ENCODE measurements at places on chromosomes 2 and 18.

GRCh38 chr2:44777537-44777936 lies 164.0 kb upstream of the SIX3 start:
- no peak for DNase-seq

GRCh38 chr18:43882358-43883055 lies 605.2 kb upstream of the SYT4 start:
- DNase-seq: no peak

- no peak for DNase-seq
Measured at GRCh38 chr2:12950957-12951656, 234.4 kb downstream of the TRIB2 start.

DNA sequence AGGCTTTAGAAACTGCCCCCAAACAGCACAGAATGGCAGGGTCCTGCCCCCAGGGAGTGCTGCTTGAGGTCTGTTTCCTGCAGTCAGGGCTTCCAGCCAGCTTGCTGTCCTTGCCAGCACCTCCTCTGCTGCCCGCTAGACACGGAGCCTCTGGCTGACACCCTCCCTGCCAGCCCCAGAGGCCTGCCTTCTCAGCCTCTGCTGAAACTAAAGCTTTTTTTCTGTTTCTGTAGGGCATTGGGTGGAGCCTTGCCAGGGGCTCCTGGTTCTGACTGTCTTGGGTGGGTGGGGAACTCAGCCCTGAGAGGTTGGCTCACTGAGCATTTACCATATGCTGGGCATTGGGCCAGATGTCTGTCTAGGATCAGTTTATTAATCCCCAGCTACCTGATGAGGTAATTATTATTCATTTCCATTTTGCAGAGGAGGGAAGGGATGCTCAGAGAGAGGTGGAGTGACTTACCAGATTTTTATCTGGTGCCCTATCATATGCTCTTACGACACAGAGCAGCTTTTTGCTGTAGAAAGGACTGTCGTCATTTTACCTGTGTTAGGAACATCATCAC lies 35.4 kb downstream of the INPP4A start:
- peak; percentile 48 for DNase-seq

- DNase-seq: peak; percentile 57
Measured at GRCh38 chr2:63050334-63051041, at the start of gene OTX1. TSS of gene OTX1 (plus strand) at chr2:63050830. CDS start at chr2:63052991, 2,161 bp downstream.

DNA sequence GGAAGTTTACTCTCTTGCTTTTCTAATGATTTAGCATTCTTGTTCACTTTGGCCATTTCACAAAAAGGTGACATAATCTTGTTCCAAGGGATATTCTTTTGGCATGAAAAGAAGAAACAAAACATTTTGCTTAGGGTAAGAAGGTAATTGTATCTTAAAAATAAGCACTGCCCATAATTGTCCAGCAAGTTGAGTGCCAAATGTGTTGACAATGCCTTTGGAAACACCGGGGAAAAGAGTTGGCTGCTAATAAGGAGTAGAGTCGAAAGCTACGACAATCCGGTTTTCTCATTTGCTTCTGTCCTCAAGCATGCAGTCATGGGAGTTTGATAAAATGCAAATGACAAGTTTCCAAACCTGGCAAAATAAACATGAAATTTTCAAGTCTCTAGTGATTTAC lies 27.3 kb downstream of the ITGAV start:
- no peak for DNase-seq

GRCh38 chr2:164981217-164981990 lies 26.1 kb upstream of the SLC38A11 start:
- DNase-seq: no peak

DNA sequence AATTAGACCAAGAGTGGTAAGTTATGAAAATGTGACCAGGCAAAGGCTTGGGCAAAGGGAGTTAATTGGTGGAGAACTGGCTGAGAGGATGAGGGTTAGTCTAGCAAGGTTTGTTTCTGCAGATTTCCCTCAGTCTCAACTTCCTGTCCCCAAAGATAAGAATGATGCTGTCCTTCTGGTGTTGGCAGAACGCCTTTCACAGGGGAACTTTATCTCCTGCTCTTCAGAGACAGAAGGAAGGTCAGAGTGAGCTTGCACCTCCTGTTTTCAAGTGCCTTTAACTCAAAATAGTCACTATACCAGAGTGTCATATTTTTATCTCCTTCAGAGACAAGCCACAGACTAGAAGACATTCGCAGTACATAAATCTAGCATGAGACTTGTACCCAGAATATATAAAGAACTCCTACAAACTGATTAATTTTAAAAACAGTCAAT lies 95.7 kb downstream of the TEX51 start:
- DNase-seq: no peak

GRCh38 chr2:23243073-23243659 lies 141.8 kb upstream of the KLHL29 start:
- no peak for DNase-seq

DNA sequence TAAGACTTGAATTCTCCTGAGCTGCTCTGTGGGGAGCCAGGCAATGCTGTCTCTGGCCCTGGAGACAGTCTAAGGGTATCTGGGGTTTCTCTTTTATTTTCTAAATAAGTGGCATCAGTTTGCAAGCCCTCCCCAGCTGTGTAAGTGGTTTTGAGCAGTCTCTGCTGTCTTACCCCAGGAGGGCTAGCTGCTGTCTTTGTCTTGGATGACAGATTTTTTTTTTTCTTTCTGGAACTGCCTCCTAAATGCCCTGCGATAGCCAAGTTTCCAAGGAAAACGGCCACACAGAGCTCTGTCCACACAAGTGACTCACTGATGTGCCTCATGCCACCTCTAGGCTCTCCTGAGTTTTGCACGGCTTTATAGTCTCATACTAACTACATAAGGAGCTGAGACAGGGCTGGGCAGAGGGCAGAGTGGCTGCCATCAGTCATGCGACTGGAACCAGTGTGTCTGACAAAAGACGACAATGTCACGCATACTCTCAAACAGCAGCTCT lies 37.2 kb upstream of the THOC1 start:
- DNase-seq: no peak

- no peak for DNase-seq
Measured at GRCh38 chr2:160326786-160327185, 126.7 kb upstream of the ITGB6 start.

DNA sequence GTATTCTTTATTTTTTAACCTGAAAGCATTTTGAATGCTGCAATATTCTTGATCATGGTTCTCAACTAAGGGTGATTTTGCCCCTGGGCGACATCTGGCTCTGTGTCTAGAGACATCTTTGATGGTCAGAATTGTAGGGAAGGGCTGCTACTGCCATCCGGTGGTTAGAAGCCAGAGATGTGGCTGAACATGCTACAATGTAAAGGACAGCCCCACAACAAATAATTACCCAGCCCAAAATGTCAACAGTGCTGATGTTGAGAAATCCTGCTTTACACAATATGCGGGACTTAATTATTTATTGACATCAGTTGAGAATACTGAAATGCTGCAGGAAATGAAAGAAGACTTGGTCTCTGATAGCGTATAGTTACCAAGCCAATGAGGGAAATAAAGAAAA lies 37.5 kb upstream of the SERPINB2 start:
- no peak for DNase-seq

- DNase-seq: no peak
Measured at GRCh38 chr18:79597831-79598632, 81.6 kb upstream of the CTDP1 start.

DNA sequence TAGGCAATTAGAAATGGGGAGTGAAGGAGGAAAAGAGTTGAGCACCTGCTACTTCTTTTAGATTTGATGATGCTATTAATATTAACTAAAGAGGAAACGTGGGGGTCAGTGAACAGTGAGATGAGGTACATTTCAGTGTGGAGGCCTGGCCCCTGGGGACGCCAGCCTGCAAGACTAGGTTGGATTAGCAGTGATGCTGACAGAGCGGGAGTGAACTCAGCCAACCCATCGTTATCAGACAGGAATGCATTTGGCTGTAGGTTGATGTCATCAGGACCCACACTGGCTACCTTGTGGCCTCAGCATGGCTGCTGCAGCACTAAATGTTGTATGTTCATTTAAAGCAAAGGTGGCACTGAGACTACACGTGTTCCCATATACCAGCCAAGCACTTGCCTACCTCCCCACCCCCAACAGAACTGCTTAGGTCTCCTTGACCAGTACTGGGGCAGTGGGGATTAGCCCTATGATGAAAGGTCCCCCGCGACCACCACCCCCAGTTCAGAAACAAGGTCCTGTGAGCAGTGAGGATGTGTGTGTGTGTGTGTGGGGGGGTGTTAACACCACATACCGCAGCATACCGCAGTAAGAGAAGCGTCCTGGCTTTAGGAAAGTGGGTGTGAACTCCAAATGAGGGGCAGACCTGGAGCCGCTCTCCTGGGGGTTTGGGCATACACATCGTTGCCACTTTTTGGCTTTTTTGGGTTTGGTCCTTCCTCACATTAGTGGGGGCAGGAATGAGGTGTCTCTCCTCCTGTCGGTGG lies 26.0 kb downstream of the DGKD start:
- no peak for DNase-seq

DNA sequence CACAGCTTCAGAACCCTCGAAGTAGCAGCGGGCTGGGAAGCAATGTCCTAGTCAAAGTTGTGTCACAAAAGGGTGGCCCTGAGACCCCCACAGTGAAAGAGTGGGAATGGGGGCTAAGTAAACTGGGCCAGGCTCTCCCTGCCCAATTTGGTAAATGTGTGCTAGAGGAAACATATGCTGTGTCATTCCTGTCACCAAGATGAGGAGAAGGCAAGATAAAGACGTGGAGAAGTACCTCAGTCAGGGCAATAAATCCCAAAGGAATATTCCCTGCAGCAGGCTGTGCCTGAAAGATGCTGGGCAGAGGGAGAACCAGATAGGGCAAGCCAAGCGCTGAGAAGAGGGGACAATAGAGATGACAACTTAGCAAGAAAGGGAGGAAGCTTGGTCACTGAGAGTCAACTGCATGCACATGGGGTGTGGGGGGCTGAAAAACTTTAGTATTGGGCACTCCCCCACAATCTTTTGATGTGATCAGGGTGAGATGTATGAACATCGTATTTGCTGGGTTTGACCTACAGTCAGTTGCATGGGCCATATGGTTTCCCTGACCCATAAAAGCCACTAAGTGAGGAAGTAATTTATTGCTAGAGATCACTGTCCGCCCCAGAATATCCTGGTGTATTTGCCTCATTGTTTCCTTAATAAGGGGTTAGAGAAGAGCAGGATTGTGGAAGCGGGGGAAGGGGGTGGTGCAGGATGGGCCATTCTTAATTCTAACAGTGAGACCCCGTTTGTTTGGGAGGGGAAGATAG lies 49.9 kb upstream of the CXCR4 start:
- DNase-seq: no peak

DNA sequence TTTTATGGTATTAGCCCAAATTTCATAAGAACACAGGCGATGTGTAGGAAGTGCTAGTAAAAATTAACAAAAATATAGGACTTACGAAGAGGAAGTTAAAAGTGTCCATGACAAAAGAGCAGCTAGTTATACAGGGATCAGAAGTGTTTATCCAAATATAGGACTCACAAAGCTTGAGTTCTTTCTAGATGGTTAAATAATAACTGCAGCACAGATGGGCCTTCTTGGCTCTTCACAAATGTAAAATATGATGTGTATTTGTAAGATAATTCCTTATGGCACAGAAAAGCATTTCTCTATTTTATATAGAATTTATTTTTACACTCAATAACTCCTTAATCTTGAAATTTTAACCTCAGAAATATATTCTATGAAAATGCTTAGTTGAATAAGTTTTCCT lies 100.9 kb upstream of the SPHKAP start:
- no peak for DNase-seq

DNA sequence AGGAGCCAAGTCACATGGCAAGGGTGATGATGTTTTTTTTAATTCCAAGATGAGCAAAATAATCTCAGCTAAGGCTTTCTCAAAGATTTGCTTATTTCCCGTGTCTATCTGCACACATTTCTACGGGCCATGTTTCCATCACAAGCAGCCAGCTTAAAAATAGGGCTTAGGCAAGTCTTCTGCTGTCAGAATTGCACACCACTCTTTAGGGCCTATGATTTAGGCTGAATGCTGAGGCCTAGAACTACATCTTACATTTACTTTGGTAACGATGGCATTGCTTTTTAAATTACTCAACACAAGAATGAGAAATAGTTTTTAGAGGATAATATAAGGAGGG lies 144.2 kb downstream of the RNF144A start:
- DNase-seq: no peak

- DNase-seq: no peak
Measured at GRCh38 chr2:115327061-115327460, 884.6 kb downstream of the DPP10 start.

- DNase-seq: no peak
Measured at GRCh38 chr2:30866974-30867373, 59.7 kb upstream of the CAPN13 start.

DNA sequence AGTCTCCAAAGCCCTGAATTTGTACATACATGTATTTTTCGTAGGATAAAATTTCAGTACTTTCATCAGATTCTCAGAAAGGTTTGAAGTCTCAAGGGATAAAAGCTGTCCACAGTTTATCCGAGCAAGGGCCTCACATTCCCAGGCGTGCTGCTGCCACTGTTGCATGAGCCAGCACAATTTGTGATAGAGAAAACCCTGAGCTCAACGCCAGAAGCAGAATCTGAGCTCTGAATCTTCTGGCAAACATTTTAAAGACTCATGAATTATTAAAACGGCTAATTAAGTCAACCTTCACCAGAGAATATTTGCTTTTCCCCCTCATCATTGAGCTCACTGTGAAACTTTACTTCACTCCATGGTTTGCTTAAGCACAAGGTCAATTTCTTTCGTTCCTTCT lies 38.5 kb upstream of the STPG4 start:
- DNase-seq: no peak

DNA sequence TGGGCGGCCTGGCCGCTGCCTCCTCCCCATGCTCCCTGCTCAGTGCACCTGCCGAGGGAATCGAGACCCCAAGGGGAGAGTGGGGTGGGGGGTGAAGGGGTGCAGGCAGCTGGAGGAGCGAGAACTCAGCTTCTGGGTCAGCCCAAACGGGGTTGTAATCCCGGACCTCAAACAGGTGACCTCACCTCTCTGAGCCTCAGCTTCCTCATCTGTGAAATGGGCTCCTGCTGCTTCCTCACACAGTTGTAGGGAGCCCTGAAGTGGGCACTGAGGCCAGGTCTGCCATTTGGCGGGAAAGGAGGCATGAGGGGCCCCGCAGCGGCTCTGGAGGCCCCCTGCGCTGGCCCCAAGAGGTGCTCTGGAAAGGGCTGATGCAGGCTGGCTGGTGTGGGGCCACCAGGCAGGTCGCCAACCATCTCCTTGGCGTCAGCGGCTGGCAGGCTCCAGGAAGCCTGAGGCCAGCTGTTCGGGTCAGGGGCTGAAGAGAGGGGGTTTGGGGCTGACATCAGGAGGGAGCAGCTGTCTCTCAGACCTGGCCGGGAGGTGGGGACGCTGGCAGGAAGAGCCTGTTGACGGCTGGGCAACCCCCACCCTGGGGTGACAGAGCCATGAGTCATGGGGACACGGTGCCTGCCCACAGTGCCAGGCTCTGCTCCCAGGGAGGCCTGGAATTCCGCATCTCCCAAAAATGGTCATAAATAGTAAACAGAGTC lies 4.9 kb downstream of the KLHL30 start:
- no peak for DNase-seq

Measured in activated CD8-positive, alpha-beta memory T cell treated with anti-CD3 and anti-CD28 coated beads, Interleukin-2, amount 50 U/mL, for 4 hours (primary cell).